Stimulated activated CD8-positive, alpha-beta memory T cell treated with anti-CD3 and anti-CD28 coated beads, Interleukin-15, amount 100 ng/mL, for 24 hours (primary cell): ENCODE measurements at places on chromosomes 2 and 18.

DNA sequence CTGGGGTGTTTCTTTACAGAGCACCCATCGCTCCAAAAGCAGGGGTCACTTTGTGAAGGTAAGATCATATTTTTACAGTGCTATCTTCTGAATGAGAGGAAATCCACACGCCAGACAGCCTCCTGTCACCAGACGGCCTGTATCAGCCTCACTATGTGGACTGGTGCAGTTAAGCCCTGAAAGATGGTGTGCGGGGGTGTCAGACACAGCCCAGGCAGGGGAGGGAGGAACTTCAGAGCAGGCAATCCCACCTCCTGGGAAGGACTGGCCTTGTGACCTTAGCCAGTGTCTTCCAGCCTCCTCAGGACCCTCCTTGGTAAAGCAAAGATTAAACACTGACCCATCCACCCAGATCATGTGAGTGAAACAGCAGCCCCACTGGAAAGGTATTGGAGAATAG is 249.4 kb upstream of the CTAGE1 start:
- DNase-seq, result no peak

- no peak for DNase-seq
Observed at GRCh38 chr18:10320791-10321190, 133.6 kb upstream of the APCDD1 start.

DNA sequence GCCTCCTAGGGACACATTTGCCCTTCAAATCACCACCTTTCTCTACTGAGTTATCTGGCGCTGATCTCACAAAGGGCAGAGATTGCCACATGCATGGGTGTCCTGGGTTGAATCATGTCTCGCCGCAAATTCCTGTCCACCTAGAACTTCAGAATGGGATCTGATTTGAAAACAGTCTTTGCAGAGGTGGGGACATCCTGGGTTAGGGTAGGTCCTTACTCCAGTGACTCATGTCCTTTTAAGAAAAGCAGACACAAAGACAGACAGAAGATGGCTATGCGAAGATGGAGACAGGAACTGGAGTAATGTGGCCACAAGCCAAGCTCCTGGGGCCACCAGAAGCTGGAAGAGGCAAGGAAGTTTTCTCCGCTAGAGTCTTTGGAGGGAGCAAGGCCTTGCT is 197.4 kb upstream of the SMIM21 start:
- DNase-seq, result no peak

DNA sequence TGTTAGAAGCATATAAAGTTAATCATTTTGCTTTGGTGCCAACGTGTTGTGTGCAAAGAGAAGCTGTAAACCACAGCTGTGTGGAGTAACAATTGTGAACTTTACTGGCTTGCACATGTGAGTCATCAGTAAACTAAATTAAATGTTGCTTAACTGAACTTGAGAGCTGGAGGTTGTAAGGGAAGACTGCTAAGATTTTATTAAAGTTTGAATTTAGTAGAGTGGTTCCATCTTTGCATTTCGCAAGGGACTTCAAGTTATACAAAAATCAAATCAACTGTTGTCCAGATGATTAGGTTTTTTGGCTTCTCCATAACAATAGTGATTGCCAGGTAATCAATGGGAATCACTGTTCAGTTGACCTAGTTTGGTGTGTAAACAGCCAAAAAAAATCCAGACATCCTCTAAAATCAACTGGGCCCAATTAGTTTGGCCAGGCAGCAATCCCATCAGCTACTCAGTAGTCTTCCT is 247.4 kb downstream of the MYO3B start:
- DNase-seq, result no peak

DNA sequence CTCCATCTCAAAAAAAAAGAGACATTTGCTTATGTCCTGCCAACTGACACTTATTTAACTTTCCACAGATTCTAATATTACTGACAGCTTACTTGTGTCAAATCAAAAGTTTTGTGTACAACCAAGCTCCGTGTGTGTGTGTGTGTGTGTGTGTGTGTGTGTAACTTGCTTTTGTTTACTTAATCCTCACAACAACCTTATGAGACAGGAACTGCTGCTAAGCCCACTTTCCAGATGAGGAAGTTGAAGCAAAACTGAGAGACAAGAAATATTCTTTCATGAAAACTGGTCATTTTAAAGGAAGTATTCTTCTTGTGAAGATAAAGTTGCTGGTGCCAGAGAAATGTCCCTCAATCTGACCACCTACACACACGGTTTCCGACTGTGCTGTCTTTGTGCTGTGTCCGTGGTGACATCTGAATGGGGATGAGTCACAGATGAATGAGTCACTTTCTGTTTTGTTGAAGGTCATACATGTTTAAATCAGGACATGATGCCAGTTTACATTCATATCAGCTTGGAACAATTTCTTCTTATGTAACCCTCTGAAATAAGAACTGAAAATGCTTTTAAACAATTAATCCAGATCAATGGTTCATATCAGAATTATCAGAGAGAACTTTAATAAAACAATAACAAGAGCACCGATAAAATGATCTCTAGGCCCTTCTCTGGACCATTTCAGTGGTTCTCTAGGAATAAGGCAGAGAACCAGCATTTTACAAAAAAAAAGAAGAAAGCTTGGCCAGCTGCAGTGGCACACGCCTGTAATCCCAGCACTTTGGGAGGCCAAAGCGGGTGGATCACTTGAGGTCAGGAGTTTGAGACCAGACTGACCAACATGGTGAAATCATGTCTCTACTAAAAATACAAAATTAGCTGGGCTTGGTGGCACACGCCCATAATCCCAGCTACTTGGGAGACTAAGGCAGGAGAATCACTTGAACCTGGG is 95.5 kb downstream of the THNSL2 start:
- DNase-seq, result no peak

GRCh38 chr2:166932032-166932431 is 43.8 kb downstream of the XIRP2 start:
- no peak for DNase-seq

GRCh38 chr2:165281387-165281786 is 42.2 kb downstream of the SCN2A start:
- no peak for DNase-seq

GRCh38 chr2:113739849-113740248 is 16.6 kb downstream of the SLC35F5 start:
- DNase-seq, result no peak

DNA sequence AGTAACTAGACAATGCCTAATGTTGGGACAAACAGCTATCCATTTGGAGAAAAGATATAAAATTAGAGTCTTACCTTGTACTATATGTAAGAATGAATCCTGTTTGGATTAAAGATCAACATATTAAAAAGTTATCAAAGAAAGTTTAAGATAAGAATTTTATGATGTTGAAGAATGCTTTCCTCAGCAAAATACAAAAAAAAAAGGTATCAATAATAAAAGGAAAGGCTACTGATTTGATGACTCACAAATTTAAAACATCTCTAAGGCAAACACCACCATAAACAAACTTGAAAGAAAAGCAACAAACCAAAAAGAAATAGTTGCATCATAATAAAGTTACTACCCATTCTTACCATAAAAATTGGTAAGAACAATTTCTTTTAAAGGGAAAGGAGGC is 92.7 kb downstream of the C1D start:
- no peak for DNase-seq

GRCh38 chr18:13553449-13553848 is 172.9 kb downstream of the FAM210A start:
- no peak for DNase-seq

DNA sequence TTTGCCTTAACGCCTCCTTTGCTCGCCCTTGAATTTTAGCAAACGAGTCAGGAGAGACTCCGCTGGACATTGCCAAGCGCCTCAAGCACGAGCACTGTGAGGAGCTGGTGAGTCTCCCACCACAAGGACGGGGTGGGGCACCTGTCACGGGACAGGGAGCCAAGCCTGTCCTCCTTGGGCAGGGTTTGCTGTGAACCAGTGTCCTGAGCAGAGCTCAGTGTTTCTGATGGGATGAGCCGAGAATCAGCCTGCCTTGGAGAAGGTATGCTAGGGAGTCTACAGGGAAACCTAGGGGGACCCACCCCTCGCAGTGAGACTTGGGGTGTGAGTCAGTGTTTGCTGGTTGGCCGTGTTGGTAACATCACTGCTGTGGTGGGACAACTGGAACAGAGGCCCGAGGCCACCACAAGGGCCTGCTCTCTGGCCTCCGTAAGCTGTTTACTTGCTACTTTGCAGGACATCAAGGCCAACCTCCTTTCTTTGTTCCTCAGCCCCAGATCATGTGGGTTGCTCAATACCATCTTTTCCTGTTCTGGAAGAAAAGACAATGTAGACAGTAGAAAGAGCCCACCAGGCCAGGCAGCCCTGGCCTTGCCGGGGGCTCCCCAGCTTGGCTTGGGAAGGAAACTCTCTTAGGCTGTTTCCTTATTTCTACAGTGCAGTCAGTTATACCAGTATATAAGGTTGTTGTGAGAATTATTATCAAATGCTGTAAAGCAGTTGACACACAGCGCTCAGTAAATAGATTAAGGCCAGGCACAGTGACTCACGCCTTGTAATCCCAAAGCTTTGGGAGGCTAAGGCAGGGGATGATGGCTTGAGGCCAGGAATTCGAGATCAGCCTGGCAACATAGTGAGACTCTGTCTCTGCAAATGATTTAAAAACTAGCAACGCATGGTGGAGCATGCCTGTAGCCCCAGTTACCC is 42.4 kb downstream of the ITGB1BP1 start:
- no peak for DNase-seq

- DNase-seq, result no peak
Observed at GRCh38 chr2:15302154-15302553, 259.0 kb downstream of the NBAS start.

DNA sequence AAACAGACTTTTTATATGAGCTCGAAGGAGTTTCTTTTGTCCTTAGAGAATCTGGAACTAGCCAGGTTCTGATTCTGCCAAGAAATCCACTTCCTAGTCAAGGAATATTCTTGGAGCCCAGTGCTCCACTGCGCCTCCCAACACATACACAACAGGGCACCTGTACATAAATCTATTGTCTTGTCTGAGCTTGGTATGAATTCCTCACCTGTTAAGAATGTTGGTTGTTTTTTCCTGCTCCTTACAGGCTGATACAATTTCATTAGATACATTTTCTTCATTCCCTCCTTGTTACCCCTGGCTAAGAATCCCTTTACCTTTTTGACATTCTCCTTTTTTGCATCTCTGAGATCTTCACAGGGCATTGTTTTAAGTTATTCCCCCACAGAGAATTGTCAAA is 56.0 kb upstream of the FZD7 start:
- no peak for DNase-seq

DNA sequence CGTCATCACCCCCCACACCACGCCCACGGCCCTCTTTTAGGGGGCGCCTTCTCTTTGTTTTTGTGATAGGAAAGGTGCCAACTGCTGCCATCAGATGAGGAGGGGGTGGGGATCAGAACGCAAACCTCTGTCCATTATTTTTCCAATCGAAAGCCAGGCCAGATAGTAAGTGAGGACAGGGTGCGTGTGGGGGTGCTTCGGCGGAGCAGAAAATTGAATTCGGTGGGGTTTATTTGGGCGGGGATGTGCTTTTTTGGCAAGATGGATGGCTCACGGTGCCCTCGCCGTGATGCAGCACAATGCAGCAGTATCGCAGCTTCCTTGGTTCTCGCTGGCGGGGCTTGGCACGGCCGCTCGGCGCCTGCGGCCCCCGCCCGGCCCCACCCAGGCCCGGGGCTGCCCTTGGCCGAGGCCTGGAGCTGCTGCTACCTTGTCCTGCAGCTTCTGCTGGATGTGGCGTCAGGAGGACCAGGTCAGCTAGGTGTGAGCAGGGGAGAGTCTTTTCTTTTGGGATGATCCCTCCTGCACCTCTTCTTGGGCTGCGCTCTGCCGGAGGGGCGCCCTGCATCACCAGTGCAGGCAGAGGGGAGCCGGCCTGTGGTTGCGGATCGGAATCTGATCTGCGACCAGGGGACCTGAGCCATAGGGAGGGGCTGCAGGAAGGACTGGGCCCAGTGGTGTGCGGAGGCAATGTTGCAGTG is 1.3 kb downstream of the SPTBN1 start:
- DNase-seq, result no peak

DNA sequence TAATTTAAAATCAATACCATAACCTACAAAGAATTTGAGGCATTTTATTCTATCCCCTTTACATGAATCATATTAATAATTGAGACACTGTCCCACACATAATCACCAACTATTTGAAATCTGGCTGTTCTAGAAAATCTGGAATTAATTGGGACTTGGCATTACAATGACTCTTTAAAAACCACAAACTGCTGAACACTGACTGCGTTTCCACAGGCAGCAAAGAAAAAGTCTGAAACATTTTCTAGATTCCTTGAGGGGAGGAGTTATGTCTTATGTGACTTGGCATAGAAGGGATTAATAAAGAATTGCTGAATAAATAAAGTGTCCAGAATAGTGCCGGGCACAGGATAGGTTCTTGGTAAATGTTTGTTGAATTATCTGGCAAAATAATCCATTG is 61.4 kb downstream of the GPR39 start:
- no peak for DNase-seq

GRCh38 chr2:1973636-1974035 is 229.3 kb upstream of the PXDN start:
- DNase-seq, result no peak

GRCh38 chr2:237729681-237730475 is 68.7 kb upstream of the RBM44 start:
- DNase-seq, result no peak

- no peak for DNase-seq
Observed at GRCh38 chr2:47486841-47487497, 84.0 kb downstream of the MSH2 start.

DNA sequence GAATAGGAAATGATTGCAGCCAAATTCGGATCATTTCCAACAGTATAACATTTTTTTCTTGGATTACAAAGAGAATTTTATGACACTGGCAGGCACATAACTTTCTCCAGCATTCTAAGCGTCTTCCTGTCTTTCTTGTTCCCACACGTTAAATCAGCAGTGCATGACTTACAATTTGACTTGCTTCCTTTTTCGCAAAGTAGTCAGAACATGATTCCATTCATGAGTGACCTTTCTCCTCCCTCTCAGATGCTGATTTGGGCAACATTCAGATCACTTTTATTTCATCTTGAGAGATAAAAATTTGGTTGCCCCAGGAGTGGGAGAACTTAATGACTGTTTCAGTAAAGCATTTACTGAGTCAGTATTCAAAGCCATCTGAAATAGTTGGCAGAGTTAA is 858.7 kb upstream of the ACVR2A start:
- no peak for DNase-seq

GRCh38 chr2:16394072-16394985 is 271.3 kb downstream of the CYRIA start:
- DNase-seq, result no peak

DNA sequence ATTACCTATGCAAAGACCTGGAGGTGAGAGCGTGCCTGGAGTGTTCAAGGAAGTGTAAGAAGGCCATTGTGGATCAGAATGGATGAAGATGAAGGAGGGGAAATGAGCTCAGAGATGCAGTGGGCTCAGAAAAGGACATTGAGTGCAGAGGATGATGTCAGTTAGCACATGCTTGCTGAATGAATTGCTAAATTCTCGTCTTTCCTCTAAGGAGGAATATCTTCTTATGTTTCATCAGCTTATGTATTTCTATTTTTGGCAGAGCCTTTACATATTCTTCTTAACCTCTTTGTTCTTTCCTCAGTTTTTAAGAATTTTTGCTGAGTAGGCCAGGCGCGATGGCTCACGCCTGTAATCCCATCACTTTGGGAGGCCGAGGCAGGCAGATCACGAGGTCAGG is 30.9 kb downstream of the FAM171B start:
- no peak for DNase-seq
